Cardiac muscle cell (in vitro differentiated cells and primary cell): ENCODE measurements at places on chromosomes 13 and 19. TPM values are rescaled to one million over a fixed set of nuclear protein-coding genes. Genes with fewer than 3 reads are reported as not detected.

The ZSCAN4 gene
- polyA plus RNA-seq: not detected in 2 replicates

DNA sequence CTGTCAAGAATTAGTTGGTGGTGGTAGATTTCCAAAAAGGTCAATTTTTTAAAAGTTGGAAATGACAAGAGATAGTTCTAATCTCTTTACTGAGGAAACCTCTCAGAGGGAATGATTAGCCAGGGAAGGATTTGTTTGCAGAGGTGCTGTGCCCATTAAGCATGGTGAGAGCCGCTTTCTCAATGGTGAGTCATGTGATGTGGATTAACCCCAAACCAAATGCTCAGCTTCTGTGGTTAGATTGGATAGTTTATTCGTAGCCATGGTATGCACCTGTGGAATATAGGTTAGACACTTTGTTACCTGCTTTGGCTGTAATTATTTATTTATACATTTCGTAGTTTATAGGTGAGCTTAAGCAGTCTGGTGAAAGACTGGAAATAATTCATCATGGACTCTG, 7.1 kb downstream of the HNRNPM start:
- peak; percentile 36 for DNase-seq

The MYO1F gene
- polyA plus RNA-seq: 1.5 and 5.1 TPM in 2 replicates

- no peak for DNase-seq
Measured at GRCh38 chr19:54661846-54662481, 821 bp upstream of the LILRB4 start.

DNA sequence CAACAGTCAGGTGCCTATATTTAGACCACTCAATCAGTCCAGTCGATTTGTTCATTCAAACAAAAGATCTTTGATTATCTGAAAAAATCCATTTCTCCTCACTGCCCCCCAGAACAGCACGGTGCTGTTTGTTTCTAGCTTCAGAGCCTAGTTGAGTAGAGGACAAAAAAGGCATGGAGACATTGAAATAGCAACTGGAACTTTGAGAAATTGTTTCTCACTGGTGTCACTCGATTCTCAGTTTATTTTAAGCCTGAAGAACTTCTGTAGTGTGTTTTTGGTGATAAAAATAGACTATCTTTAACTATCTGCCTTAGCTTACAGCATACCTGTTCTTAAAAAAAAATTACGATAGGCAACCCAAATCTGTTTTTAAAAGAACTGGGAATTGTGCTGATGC, 67.1 kb downstream of the ARHGAP35 start:
- DNase-seq: no peak
